ENCODE measurements at places on chromosomes 3 and 15.

- no peak for DNase-seq
Measured at GRCh38 chr3:81769299-81769698, 7.9 kb upstream of the GBE1 start.

DNA sequence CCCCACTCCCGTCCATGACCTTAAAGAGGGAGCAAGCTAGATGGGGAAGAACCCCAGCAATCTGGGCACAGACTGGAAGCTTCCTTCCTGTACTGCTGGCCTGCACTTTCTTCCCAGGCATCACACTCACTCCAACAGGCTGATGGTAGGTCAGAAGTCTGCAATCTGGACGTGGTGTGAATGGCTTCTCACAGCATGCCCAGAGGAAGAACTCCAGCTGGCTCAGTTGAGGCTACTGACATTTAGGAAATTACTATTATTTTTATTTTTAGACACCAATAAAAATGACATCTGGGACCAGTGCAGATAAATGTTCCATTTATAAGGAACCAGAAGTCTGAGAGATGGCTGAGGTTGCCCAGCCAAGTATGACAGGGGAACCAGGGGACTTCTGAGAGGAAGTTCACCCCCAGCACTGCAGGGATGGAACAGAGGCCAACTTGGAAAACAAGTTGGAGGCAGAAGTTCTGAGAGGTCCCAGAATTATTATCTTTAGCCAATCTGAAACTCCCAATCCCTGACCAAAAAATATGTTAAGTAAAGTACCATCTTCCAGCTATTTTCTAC, 163.8 kb upstream of the CTNNB1 start:
- no peak for DNase-seq

- DNase-seq: peak; percentile 76
Measured at GRCh38 chr15:63332367-63333124, 49.1 kb downstream of the CA12 start.

- no peak for DNase-seq
Measured at GRCh38 chr3:169641167-169641566, 22.3 kb downstream of the MECOM start.

DNA sequence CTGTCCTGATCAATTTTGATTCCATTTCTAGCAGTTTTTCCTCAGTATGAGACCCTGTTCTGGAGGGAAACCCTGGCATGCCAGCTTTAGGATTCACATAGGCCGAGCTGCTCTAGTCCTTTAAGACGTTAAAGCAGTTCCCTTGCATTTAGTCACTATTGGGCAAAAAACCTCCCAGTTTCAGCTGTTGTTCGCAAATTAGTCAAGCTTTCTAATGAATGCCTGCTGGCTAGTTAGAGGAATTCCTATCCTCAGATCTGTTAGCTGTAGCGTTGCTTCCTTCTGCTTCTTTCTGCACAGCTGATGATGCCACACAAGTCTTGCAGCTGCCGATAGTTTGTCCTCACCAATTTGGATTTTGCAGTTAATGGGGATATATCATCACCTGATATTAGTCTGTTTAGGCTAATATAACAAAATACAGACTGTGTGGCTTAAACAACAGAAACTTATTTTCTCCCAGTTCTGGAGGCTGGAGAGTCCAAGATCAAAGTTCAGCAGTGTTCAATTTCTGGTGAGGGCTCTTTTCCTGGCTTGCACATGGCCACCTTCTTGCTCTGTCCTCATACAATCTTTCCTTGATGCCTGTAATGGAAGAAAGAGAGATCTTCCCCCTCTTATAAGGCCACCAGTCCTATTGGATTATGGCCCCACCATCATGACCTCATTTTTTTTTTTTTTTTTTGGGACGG, 7.5 kb upstream of the UBL7 start:
- no peak for DNase-seq

GRCh38 chr15:39453620-39454019, 127.3 kb upstream of the THBS1 start:
- no peak for DNase-seq

GRCh38 chr15:56587686-56588085, 122.7 kb upstream of the MNS1 start:
- DNase-seq: no peak

GRCh38 chr15:62799037-62799436, 243.5 kb upstream of the TPM1 start:
- DNase-seq: no peak

- DNase-seq: peak; percentile 46
Measured at GRCh38 chr15:49468481-49468839, 45.4 kb downstream of the FGF7 start.

DNA sequence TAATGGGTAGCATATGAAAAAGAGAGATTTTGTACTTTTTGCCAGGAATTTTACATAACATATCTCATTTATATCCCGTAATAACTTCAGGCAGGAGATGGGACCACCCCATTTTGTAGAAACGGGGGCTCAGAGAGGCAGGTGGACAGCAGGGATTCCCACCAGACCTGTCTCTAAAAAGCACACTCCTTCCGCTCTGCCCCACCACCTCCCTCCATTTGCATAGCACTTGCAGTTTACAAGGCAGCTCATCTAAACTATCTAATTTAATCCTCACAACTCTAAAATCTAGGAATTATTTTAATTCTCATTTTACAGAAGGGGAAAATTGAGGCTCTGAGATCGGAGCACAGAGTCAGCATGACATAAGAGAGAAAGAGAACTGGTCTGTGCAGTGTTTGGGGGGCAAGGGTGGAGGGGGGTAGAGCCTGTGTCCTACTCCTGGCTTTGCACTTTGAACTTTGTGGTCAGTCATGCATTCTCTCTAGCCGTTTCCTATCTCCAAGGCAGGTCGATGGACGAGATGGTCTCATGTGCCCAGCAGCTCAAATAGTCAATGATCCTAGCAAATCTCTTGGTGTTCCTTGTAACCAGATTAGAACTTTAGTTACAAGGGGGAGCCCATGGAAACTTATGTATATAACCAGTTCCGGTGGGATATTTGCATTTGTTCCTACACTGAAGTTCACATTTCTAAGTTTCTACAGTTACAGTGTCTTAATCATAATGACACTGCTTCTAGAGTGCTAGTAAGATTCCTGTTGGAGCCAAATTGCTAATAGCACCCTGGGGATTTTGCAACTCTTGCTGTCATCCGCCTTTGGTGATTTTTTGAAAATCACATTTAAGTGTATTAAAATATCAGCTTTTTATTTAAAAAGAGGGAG, 18.6 kb downstream of the CRYGS start:
- no peak for DNase-seq

DNA sequence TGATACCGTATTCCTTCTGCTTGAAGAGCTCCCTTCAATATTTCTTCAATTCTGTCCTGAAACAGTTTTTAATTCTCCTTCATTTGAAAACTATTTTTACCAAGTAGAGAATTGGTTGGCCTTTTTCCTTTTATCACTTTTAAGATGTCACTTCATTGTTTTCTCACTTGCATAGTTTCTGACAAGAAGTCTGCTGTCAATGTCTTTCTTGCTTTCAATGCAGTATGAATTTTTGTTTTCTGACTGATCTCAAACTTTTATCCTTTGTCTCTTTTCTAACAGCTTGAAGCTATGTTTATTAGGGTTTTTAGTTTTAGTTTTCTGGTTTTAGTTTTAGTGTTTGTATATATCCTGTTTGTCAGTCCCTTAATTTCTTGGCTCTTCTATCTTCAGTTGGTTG, 364.8 kb upstream of the TPRG1 start:
- DNase-seq: no peak

DNA sequence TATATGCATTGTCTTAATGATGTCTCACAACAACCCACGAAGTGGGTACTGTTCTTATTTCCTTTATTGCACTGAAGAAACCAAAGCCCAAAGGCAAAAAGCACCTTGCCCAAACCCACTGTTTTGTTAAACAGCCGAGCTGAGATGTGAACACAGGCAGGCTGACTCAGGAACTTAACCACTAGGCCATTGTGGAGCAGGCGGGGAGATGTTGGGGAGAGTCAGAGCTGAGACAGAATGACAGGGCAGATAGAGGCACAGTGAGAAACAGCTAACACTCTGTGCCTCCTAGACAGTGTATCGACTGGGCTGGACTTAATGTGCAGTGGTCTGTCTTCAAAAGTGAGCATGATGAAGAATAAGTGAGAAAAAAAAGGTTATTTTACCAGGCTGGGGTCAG, 56.5 kb downstream of the RPLP1 start:
- DNase-seq: no peak

DNA sequence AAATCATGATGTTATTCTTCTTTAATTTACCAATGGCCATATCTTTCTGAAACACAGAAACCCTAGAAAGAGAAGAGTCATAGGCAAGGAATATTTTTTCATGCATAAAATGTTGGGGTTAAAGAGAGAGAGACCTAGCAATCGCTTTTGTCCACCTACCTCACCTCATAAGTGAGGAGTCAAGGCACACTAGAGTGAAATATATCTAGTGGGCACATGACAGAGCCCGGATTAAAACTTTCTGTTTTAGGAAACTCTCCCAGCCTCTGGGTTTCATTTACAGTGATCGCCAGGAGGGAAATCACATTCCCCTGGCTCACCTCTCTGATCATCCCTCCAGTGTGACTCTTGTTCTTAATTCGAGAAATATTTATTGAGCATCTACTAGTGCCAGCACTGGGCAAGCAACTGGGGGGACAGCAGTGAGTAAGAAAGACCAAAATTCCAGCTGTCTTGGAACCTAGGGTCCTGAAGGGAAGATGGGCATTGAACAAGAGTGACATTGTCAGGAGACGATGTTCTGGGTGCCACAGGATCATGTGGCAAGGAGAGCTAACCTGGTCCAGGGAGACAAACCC, 1.3 kb downstream of the CAPN3 start:
- no peak for DNase-seq

DNA sequence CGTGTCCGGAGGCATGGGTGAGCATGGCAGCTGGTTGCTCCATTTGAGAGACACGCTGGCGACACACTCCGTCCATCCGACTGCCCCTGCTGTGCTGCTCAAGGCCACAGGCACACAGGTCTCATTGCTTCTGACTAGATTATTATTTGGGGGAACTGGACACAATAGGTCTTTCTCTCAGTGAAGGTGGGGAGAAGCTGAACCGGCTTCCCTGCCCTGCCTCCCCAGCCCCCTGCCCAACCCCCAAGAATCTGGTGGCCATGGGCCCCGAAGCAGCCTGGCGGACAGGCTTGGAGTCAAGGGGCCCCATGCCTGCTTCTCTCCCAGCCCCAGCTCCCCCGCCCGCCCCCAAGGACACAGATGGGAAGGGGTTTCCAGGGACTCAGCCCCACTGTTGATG, 49.5 kb downstream of the PGPEP1L start:
- DNase-seq: no peak

DNA sequence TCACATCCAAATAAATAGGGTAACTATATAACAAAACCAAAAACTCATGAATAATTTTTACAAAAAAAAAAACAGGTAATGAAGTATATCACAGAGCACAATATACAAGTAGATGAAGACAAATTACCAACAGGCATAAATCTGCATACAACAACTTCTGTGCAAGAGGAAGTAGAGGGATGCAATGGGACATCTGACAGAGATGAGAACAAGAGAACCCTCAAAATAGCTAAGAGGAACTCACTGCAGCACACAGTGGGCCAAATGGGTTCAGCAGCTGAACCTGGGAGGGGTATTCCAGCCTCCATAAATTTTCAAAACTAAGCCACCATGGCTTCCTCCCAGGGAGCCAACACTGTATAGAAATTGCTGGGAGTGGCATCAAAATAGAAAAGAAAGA, 9.6 kb upstream of the BTLA start:
- DNase-seq: no peak

DNA sequence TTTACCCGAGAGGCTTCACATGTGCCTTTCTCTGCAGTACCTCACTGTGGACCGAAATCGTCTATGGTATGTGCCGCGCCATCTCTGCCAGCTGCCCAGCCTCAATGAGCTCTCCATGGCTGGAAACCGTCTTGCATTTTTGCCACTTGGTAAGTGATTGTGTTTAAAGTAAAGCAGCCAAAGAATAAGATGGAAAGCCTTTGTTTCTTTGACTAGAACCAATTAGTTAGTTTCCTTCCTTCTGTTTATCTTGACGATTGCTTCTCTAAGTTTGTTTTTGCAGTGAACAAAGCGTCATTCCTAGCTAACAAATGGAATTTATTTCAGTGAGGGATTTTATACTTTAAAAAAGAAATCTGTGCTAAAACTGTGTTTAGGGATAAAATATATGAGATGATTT, 82.7 kb downstream of the LRRC28 start:
- DNase-seq: no peak

DNA sequence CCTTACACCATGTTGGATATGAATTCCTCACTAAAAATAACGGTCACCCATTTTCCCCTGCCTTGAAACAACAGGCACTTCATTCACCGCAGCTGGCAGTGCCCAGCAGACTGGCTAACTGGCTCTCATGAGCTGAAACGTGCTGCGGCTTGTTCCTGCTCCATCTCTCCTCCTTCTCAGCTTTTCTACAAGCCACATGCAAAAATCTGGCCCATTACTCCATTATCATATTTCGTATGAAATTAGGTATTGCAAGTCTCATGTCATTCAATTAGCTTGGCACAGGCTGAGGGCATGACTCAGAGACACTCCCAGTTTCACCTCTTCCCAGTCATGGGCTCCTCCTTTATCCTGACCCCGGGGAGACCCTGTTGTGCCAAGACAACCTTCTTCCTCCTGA, 60.0 kb downstream of the MAGEF1 start:
- no peak for DNase-seq

Measured in GM04504 (cell line).